ENCODE measurements at places on chromosomes 4 and X. TPM values are rescaled to one million over a fixed set of nuclear protein-coding genes. Genes with fewer than 3 reads are reported as not detected.
A peak's percentile ranks its signal among the peaks of the same experiment; 100 is the strongest.

- peak; percentile 90 for DNase-seq
- H3K27me3 ChIP-seq = no peaks in the 10 kb centered on the region
- no peaks in the 10 kb centered on the region for H3K36me3 ChIP-seq
- peak overlapping the region; percentile 47 for H3K4me3 ChIP-seq
Observed at GRCh38 chr4:150323406-150324325, 245.4 kb downstream of the DCLK2 start.

DNA sequence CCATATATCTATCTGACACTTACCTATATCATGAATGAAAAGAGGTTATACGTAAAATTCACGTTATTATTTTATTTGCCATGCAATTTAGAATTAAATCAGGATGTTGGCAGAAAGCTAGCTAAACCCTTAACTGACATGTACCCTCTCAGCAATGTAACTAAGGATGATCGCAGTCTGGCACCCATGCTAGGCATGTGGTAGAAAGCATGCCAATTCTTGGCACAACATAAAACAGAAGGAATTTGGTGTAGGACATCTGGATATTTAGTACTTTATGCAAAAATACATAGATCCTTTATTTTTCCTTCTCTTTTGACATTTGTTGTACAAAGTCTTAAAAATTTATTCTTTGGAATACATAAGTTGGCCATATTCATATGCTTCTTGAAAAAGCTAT lies 436.8 kb upstream of the FAT1 start:
- no peak for DNase-seq
- no peaks in the 10 kb centered on the region for H3K4me1 ChIP-seq
- H3K36me3 ChIP-seq = no peaks in the 10 kb centered on the region
- H3K27me3 ChIP-seq = no peaks in the 10 kb centered on the region
- H3K27ac ChIP-seq = no peak overlapping the region

KCTD8 gene
- total RNA-seq = not detected

PRSS12 gene
- total RNA-seq = 9.9 TPM

TASL gene
- not detected for total RNA-seq

GRCh38 chrX:49876750-49877149 lies 2.5 kb upstream of the USP27X start:
- H3K4me1 ChIP-seq = no peaks in the 10 kb centered on the region
- DNase-seq = no peak
- no peak overlapping the region for H3K27ac ChIP-seq

GRCh38 chrX:38717871-38718270 lies 83.4 kb upstream of the MID1IP1 start:
- peak; percentile 57 for DNase-seq
- no peak overlapping the region for H3K4me3 ChIP-seq
- H3K27me3 ChIP-seq = no peaks in the 10 kb centered on the region
- H3K36me3 ChIP-seq = no peaks in the 10 kb centered on the region
- H3K27ac ChIP-seq = no peak overlapping the region

DNA sequence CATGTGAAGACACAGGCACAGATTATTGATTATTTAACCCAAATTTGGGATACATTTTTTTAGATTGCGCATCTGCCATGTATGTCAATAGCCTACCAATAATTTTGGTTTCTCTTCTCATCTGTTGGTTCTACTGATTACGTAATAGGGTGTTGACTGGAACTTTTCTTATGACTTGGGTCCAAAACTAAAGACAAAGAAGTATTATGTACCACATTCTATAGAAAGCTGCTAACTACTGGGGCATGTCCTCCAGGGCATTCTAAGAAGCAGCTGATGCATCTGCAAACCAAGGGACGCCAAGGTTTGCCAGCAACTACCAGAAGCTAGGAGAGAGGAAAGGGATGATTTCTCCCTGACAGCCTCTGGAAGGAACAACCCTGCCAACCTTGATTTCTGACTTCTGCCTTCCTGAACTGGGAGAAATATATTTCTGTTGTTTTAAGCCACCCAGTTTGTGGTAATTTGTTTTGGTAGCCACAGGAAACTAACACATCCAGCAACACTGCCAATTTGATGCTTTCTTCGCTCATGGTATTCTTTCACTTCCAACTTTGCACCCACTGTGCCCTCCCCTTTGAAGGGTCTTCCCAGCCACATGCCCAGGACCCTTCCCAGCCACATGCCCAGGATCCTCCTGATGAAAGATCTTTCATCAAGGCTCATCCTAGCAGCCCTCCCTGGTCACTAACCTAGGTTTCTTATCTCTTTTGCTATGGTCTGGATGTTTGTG lies 15.9 kb upstream of the TLR1 start:
- no peak for DNase-seq
- H3K36me3 ChIP-seq = no peaks in the 10 kb centered on the region
- no peaks in the 10 kb centered on the region for H3K27me3 ChIP-seq
- no peak overlapping the region for H3K27ac ChIP-seq
- H3K4me3 ChIP-seq = no peak overlapping the region
- no peaks in the 10 kb centered on the region for H3K4me1 ChIP-seq

GRCh38 chr4:189088780-189089179 lies 851.9 kb upstream of the FRG1 start:
- H3K4me1 ChIP-seq = no peaks in the 10 kb centered on the region
- DNase-seq = no peak
- H3K27me3 ChIP-seq = no peaks in the 10 kb centered on the region
- no peak overlapping the region for H3K4me3 ChIP-seq
- H3K27ac ChIP-seq = no peak overlapping the region
- no peaks in the 10 kb centered on the region for H3K36me3 ChIP-seq

- H3K4me1 ChIP-seq = no peaks in the 10 kb centered on the region
- H3K4me3 ChIP-seq = no peak overlapping the region
- H3K27ac ChIP-seq = no peak overlapping the region
- no peak for DNase-seq
Observed at GRCh38 chr4:161827013-161827412, 336.8 kb downstream of the FSTL5 start.

GRCh38 chrX:52933213-52933612 lies 25.1 kb downstream of the FAM156A start:
- H3K27ac ChIP-seq = no peak overlapping the region
- no peak for DNase-seq
- H3K4me3 ChIP-seq = no peak overlapping the region
- no peaks in the 10 kb centered on the region for H3K27me3 ChIP-seq

GRCh38 chrX:114782925-114783324 lies 199.0 kb downstream of the HTR2C start:
- H3K36me3 ChIP-seq = no peaks in the 10 kb centered on the region
- H3K4me3 ChIP-seq = no peak overlapping the region
- no peak overlapping the region for H3K27ac ChIP-seq
- H3K27me3 ChIP-seq = no peaks in the 10 kb centered on the region

Data from SJCRH30 (cell line).